ENCODE measurements at places on chromosomes 13 and 19.

- no peak for DNase-seq
These were observed 65.6 kb downstream of the C13orf42 start for GRCh38 chr13:51045451-51045850.

DNA sequence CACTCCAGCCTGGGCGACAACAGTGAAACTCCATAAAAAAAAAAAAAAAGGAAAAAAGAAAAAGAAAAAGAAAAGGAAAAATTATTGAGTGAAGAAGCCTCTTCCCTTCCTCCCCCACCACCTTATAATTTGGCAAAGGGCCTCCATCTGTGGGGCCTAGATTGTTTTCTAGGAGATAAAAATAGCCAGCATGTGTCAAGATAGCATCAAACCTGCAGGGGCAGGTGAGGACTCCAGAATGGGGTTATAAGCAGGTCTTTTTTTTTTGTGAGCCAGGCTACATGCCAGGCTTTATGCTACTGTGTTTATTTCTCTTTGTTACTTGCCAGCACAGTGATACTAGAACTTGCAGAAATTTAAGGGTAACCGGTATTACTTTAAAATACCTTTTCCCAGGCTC, 11.7 kb upstream of the TRIM13 start:
- DNase-seq = no peak

- DNase-seq = no peak
These were observed 23.4 kb downstream of the CEACAM21 start for GRCh38 chr19:41599175-41599966.

DNA sequence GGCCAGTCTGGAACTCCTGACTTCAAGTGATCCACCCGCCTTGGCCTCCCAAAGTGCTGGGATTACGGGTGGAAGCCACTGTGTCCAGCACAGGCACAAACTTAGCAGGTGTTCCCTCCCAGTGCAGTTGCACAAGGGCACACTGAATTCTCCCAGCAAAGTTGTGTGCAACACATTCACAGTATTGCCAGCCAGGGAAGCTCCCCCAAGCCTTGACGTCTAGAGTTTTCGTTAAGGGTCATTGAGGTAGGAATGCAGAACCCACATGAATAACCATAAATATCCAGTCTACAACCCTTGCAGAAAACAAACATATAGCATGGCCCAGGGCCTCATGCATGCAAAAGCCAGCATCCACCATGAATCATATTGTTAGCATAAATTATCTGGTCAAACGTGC, 3.3 kb upstream of the AURKC start:
- no peak for DNase-seq

- DNase-seq = no peak
These were observed 1.2 kb upstream of the EMC10 start for GRCh38 chr19:50475101-50475568.

DNA sequence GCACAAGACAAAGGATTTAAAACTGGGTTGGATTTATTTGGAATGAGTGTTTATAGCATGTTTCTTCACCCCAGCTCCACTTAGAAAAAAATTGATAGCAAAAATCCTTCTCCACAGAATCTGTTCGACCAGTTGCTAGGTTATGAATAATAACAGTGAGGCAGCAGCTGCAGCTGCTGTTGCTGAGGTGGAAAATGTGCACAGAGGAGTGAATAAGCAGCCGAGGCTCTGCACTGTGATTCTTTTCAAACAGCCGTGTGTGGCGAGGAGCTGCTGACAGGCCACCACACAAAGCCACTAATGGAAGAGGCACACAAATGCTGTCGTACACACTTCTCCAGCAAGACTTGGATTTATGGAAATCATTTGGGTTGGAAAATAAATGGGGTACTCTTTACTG, 6.4 kb upstream of the RASL11A start:
- DNase-seq = no peak

Measured in fibroblast of skin of left biceps (primary cell).